ENCODE measurements at places on chromosomes 1 and 21. TPM values are rescaled to one million over a fixed set of nuclear protein-coding genes. Genes with fewer than 3 reads are reported as not detected.

Gene AXDND1
- not detected for total RNA-seq

Gene CD1C
- total RNA-seq, result not detected

Gene CCDC24
- total RNA-seq, result 12.1 TPM

Gene NFASC
- total RNA-seq, result 21.0 TPM

Gene YARS1
- total RNA-seq, result 154 TPM

Gene NPHS2
- total RNA-seq, result not detected

Gene ARMH1
- total RNA-seq, result 0.78 TPM

Gene CNIH4
- 77.8 TPM for total RNA-seq

Gene FNDC5
- 1.2 TPM for total RNA-seq

Gene PIGR
- total RNA-seq, result 2.2 TPM

Gene ATP1B1
- total RNA-seq, result 41.8 TPM

Gene TNFRSF14
- total RNA-seq, result 0.87 TPM

Gene APOBEC4
- not detected for total RNA-seq

Gene CFHR2
- total RNA-seq, result not detected

Gene JAM2
- total RNA-seq, result 6.4 TPM

Gene PHGDH
- 592 TPM for total RNA-seq

Gene OPTC
- total RNA-seq, result 1.2 TPM

Gene DDAH1
- total RNA-seq, result 27.5 TPM

Gene COL24A1
- total RNA-seq, result 1.0 TPM

Gene EXO1
- 31.7 TPM for total RNA-seq

Gene AVPR1B
- 0.46 TPM for total RNA-seq

Gene DIO1
- total RNA-seq, result not detected

Gene GPR37L1
- total RNA-seq, result 0.16 TPM

Gene COL16A1
- 8.8 TPM for total RNA-seq

Gene HSD17B7
- 32.9 TPM for total RNA-seq

Gene RGS8
- 0.07 TPM for total RNA-seq

Gene GLRX2
- total RNA-seq, result 8.4 TPM

Gene CR1L
- 12.5 TPM for total RNA-seq

Gene SPRR1B
- total RNA-seq, result not detected

Gene CNIH3
- total RNA-seq, result 5.0 TPM

Gene C1QA
- 0.50 TPM for total RNA-seq

Gene CRABP2
- 186 TPM for total RNA-seq

Gene KRTAP13-2
- total RNA-seq, result not detected

Gene C1orf35
- 30.7 TPM for total RNA-seq

Gene CDC42SE1
- total RNA-seq, result 76.3 TPM

Gene TEX38
- 0.21 TPM for total RNA-seq

Gene MYOG
- total RNA-seq, result not detected

Gene CRYBG2
- total RNA-seq, result 14.4 TPM

Gene ZBTB8B
- 2.7 TPM for total RNA-seq

Gene GSTM5
- total RNA-seq, result 0.09 TPM
